Stimulated activated CD4-positive, alpha-beta T cell treated with anti-CD3 and anti-CD28 coated beads, Interleukin-1b, Interleukin-23, amount 100 ng/mL, for 1 hour (primary cell): ENCODE measurements at places on chromosomes 4 and X.

- DNase-seq, result no peak
These were observed 105.6 kb downstream of the APOOL start for GRCh38 chrX:85109235-85109634.

DNA sequence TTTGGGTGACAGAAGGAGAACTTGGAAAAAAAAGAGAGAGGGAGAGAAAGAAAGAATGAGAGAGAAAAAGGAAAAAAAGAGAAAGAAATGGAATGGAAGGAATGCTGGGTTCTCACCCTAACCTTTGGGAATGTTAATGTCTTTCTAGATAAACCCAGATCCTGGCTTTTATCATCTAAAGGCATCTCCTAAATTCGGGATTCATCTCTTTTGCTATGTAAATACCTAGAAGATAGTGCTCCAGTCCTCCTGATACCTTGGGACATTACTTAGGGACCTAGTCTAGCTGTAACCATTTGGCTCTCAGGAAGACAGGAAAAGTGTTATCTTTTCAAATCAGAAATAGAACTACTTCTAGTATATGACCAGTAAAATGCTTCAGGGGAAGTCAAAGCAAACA, 15.8 kb upstream of the SPCS3 start:
- DNase-seq, result no peak

- no peak for DNase-seq
These were observed 30.1 kb downstream of the TEX13A start for GRCh38 chrX:105190252-105190853.

GRCh38 chr4:122562449-122562848, 58.4 kb downstream of the IL21 start:
- no peak for DNase-seq

- no peak for DNase-seq
These were observed 786 bp upstream of the ZFX start for GRCh38 chrX:24148535-24149350.

DNA sequence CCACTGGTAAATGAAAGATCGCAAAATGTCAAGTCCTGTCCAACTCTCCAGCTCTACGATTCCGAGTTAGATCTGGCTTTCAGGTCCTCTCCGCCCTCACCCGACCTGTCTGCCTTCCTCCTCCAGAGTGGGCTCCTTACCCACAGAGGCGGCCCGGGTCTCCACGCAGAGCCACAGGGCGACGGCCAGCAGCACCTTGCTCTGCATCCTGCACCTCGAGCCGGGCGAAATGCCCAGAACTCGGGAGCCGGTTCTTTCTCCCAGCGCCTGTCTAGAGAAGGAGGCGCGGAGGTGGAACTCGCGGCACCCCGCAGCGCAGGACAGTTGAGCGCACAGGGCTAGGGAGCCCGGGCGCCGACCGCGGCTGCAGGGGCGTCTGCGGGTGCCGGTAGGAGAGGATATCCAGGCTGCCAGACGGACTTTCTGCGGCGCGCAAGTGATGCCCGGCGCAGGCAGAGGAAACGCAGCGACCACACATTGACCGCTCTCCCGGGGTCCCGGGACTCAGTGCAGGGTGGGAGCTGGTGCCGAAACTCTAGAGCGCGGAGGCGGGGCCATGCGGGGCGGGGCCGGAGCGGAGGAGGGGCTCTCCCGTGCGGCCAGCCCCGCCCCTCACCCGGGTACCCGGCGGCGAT, at the start of gene KDR:
KDR (minus strand) TSS at position 509 of the 635 bp plus-strand sequence; CDS start at position 207, 302 bp downstream.
- no peak for DNase-seq

DNA sequence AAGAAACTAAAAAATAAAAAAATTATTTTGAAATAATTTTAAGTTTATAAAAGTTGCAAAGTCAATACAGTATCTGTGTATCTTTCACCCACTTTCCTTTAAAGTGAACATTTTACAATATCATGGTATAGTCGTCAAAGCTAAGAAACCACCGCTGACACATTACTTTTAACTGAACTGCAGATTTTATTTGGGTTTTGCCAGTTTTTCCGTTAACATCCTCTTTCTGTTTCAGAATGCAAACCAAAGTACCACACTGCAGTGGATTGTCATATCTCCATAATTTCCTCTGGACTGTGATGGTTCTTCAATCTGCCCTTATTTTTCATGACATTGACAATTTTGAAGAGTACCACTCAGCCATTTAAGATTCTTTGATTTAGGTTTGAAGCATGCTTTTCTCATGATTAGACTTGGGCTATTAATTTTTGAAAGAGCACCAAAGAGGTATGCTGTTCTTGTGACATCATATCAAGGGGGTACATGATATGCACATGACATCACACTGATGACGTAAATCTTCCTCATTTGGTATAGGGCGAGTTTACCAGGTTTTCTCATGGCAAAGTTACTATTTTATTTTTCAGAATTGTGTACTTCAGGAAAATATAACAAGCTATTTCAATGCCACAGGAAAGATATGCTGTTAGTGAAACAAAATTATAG, 3.6 kb upstream of the CXCL1 start:
- no peak for DNase-seq

DNA sequence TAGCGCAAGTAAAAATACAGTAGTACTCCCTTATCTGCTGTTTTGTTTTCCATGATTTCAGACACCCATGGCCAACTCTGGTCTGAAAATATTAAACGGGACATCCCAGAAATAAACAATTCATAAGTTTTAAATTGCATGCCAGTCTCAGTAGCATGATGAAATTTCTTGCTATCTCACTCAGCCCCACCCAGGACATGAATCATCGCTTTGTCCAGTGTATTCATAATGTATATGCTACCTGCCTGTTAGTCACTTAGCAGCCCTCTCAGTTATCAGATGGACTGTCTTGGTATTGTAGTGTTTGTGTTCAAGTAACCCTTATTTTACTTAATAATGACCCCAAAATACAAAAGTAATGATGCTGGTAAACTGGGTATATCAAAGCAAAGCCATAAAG, 158.2 kb upstream of the DDIT4L start:
- no peak for DNase-seq

DNA sequence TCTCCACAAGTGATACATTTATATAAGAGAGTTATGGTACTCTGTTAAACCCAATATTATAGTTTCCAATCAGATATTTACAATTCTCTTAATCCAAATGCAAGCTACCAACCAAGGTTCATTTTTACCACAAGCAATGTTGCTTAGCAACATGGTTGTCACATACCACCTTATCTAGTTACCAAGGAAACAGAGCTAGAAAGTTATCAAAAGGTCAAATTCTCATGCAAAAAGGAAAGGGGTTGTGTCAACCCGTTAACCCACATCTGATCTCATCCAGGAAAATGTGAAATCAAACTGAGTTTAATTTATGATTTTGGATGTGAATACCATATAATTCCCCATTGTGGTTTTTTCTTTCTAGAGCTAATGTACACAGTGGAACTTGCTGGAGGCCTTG, 274.1 kb upstream of the MAGEB2 start:
- DNase-seq, result no peak

DNA sequence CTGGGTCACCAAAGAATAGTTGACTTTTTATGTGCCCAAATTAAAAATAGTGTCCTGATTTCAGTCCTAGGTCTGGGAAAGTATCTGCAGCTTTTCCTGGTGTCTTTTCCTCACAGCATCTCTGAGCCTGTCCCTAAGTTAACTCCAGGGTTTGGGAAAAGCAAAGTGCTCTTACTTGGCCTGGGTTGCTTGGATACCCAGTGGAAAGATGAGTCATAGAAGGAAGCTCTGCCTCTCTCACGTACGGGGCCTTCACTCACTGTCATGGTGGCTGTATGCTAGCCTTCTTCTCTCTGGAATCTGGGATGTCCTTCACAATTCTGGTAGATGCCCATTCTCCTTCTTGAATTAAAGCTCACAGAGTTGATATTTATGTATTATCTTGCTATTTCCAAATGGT, 607.3 kb downstream of the ANKRD50 start:
- no peak for DNase-seq

- DNase-seq, result no peak
These were observed 94.6 kb upstream of the GALNT7 start for GRCh38 chr4:173073939-173074500.

- no peak for DNase-seq
These were observed 116.4 kb upstream of the PUDP start for GRCh38 chrX:7264399-7264798.

- no peak for DNase-seq
These were observed 7.9 kb upstream of the SLC25A43 start for GRCh38 chrX:119391279-119391678.

DNA sequence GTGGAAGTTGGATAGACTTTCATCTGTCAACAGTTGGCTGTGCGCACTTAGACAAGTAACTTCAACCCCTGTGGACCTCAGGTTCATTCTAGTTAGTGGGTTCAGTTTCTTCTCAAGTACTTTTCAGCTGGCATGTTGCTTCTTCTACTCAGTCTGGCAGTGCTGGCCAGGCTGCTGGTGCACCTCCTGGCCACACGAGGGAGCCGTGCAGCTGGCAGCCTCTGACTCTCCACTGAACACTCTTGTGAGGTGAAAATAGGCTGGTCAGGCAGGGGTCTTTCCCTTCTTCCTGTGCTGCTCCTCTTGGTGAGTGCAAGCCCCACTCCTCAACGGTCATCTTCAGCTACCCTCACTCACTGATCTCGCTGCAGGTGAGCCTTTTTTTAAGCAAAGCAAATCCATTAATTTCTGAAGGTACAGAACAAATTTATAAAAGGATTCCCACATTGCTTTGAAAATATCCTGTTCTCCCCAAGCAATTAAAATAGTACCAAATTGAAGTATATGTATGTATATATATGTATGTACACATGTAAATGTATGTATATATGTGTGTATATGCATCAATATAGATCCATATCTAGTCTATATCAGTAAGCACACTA, 30.6 kb downstream of the LONRF3 start:
- peak; percentile 15 for DNase-seq

DNA sequence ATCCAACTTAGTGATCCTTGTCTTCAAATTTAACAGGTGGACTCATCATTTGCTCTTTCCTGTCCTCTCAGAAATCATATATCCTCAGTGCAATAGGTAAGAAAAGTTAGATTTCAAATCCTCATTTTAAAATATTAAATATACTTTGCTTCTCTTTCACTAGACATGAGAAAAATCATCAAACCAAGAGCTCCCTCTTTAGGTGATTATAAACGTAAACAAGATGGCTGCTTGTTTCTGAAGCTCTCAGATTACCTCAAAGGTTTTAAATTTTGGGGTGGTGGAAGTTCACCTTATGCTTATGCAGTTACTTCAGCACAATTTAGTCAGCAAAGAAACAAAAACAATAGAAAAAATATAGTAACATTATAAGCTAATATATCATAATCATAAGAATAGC, 27.3 kb downstream of the CSN3 start:
- DNase-seq, result no peak

DNA sequence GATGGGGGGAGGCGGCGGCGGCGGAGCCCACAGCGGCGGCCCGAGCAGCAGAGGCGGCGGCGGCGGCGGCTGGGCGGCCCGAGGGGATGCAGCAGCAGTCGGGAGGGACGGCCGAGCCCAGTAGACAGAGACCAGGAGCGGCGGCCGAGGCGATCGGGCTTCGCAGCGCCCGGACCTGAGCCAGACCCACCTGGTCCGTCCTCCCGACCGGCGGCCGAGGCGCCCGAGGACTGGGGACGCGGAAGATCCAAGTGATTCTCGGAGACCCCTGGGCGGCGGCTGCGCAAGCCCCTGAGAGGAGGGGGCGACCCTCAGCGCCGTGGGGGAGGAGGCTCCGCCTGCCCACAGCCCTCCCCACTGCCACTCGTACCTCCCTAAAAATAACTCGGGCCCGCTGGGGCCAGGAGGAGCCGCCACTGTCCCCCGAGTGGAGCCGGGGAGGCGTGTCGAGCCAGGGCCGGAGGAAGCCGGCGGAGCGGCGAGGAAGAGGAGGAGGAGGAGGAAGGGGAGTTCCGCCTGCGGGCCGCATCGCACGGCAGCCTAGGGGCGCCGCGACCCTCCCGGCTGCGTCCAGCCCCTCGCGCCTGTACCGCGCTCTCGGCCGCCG, 608 bp downstream of the RAPGEF2 start:
- DNase-seq, result peak; percentile 10

DNA sequence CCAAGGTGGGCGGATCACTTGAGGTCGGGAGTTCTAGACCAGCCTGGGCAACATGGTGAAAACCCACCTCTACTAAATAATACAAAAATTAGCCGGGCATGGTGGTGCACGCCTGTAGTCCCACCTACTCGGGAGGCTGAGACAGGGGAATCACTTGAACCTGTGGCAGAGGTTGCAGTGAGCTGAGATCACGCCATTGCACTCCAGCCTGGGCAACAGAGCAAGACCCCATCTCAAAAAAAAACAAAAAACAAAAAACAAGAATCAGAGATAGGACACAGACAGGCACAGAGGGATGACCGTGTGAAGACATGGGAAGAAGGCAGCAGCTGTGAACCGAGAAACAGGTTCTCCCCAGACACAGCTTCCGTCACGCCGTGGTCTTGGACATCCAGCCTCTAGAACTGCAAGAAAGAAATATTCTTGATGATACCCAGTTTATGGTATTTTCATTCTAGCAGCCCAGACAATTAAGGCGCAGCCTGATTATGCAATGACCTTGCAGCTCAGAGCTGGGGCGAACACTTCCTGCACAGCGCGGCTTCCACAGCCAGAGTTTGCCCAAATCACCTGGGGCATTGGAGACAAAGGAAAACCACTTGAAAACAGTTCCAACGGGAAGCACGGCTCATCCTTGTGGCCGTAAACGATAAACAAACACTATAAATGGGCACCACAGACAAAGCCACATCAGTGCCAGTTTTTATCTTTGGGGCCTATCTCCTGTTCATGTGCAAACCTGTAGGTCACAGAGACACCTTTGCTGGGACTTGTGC, 4.2 kb upstream of the ARSD start:
- no peak for DNase-seq

- no peak for DNase-seq
These were observed 423.2 kb downstream of the AFF2 start for GRCh38 chrX:148923631-148924030.

DNA sequence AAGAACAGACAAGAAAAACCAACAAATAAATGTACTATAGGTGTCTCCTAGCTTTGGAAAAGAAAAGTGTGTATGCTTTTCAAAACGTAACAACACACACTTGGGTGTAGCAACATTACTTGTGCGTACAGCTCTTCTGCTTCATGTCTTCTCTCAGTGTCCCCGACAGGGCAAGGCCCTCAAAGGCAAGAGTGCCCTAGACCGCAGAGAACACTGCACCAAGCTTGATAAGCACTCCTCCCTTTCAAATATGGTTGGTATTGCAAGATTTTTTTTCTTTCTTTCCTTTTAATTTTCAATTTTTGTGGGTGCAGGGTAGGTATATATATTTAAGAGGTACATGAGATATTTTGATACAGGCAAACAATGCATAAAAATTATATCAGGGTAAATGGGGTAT, 106.8 kb downstream of the EIF4E start:
- DNase-seq, result no peak

GRCh38 chr4:168522356-168522755, 25.5 kb downstream of the PALLD start:
- no peak for DNase-seq

DNA sequence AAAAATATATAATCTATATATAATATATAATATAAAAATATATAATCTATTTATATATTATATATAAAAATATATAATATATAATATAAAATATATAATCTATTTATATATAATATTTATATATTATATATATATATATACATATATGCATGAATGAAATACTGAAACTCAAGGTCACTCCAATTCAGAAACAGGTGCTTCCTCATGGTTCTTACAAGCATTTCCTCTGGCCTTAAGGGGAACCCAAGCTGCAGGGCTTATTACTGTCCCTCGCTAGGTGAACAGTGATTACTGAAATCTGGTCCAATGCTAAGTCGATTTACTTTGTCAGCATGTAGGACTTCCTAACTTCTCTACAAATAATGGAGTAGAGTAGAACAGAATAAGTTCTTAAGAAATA, 174.3 kb downstream of the GPM6A start:
- DNase-seq, result no peak

GRCh38 chr4:38667085-38667893, 3.3 kb downstream of the KLF3 start:
- DNase-seq, result no peak
